AML-193 (cell line): ENCODE measurements at places on chromosomes 3 and 15.
A peak's percentile ranks its signal among the peaks of the same experiment; 100 is the strongest.

DNA sequence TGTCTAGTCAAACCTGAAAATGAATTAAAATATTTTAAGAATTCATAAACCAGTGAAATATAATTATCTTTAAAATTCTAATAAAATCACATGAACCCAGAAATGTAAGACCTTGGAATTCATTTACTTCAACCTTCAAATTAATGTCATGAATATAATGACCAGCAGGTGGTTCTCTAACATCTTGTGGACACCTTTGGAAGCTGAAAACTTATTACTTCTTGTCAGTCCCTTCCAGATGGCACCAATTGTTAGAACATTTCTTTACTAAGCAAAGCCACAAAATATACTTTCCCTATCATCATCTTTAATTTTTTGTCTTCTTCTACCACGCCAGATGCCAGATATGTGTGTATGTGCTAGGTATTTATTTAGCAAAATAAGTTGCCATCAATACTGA lies 240.0 kb downstream of the MBNL1 start:
- DNase-seq, result peak; percentile 50

GRCh38 chr3:134232151-134232550 lies 18.5 kb downstream of the RYK start:
- DNase-seq, result no peak

DNA sequence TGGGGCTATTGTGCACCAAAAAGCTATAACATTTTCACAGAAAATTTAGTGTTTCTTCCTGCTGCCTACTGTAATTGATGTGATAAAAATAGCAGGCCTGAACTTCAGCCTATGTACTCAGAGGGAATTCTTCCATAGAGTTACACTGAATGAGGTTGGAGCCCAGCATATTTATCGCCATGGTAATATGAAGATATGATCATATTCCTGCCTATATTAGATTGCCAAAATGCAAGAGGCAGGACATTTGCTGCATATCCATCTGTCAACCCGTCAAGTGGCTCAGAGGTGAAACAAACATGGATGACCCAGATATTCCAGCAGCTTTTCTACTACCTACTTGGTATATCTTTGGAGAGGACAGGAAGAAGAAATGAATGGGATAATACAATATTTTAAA lies 1150.6 kb downstream of the TBL1XR1 start:
- no peak for DNase-seq

GRCh38 chr3:10547841-10548783 lies 42.7 kb upstream of the ATP2B2 start:
- no peak for DNase-seq

DNA sequence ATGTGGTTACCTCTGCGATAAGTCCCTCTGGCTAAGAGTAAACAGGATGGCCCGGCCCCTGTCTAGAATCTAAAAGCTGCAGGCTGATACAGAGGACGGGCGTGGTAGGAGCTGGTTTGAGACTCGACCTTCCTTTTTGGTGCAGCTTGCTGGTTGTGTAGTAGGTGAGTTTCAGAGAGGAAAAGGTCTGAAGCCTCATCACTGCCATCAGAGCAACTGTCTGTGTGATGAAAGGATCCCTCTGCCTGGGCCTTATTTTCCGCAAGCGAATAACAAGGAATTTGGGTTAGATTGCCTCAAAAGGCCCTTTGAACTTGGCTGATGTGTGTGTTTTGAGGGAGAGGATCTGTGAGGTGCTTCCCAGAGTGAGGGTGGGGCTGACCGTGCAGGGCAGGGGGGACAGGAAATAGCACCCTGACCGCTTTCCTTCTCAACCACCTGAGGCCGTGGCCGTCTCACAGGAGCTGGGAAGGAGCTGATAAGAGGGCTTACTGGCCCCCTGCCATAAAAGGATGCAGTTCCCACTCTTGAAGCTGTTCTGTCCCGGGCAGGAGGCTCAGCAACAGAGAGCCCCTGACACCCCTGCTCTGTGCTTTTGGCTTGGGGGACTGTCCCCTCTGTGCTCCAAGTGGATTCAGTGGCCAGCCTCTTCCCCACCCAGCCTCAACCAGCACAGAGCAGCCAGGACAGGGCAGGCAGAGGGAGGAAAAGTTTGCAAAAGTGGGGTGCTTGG lies 45.6 kb upstream of the TFRC start:
- no peak for DNase-seq

DNA sequence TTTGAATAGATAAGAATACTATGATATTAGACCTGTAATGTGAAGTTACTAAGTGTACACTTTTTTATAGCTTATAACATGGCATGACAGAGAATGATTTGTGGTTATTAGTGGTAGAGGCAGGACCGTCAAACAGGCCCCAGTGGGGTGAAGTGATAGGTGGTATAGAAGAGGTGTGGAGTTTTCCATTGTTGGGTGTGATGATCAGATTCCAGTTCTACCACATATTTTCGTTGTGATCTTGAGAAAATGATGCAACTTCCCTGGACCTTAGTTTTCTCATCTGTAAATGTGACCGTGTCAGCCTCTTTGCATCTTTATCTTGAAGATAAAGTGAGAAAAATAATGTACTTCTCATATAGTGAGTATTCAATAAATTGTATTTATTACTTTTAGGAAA lies 30.3 kb upstream of the UTS2B start:
- no peak for DNase-seq

DNA sequence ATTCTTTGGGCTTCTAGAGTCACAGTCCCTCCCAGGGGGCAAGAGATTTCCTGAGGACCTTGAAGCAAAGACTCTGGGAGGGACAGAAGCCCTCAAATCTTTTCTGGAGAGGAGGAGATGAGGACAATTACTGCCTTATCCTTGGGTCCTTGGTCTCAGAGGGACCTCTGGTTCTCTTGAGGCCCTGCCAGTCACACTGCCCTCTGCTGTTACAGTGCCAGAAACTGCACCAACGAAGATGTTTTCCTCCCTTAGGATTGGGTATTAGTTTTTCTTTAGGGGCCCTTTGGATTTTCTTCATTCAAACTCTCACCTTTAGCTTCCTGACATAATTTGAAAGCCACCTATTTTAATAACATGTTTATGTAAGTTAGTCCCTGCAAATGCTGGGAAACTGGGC lies 58.2 kb upstream of the SCN5A start:
- peak; percentile 3 for DNase-seq

DNA sequence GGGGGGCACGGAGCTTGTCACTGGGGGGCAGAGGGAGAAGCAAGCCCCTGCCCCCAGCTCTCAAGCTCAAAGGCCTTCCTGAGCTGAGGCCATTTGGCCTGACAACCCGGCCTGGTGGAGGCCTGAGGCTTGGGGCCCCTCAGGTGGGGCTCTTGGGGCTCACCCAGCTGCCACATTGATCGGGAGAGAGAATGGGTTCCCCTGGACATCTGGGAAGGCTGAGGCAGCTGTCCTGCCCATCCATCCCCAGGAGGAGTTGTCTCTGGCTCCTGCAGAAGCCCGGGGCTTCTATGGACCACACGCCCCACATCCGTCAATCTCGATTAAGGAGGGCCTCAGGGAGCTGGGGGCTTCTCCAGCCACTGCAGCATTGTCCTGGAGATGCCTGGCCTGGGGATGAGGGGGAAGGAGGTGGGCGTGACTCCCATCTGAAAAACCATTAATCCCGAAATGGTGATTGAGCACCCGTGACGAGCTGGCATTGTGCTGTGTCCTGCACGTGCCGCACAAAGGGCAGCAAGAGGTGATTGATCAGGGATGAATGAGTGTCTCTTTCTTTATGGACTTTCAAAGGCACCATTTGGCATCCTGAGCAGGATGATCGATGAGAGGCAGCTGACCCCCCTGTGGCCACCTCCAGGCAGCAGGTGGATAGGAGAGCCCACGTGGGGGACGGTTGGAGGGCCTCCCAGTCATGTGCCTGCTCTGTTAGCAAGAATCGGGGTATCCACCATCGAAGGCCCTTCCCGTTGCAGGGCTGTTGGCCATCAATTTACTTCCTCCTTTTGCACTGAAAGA lies 17.2 kb upstream of the CRABP1 start:
- DNase-seq, result no peak

DNA sequence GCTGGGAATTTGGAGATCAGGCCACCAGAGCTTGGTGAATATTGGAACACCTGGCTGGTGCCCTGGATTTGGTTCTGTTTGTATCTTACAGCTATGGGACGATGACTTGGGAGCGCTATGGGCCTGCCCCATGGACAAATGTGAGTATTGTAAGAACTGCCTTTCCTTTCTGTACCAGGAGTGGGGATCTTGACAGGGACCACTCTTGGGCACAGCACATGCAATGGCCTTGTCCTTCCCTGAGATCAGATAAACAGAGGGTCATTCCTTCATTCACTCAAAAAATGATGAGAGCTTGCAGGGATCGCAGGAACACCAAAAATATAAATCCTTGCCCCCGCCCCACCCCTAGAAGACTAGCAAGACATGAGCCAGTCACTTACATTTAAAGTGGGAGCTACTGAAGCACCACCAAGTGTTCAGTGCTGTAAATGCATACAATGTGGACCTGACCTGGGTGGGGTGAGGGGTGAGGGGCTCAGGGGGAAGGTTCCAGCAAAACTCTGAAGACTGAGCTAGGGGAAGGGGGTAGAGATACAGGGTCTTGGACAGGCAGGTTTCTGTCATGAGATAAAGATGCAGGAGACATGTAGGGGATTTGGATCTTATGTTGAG lies 2.7 kb upstream of the CRELD1 start:
- peak; percentile 40 for DNase-seq

DNA sequence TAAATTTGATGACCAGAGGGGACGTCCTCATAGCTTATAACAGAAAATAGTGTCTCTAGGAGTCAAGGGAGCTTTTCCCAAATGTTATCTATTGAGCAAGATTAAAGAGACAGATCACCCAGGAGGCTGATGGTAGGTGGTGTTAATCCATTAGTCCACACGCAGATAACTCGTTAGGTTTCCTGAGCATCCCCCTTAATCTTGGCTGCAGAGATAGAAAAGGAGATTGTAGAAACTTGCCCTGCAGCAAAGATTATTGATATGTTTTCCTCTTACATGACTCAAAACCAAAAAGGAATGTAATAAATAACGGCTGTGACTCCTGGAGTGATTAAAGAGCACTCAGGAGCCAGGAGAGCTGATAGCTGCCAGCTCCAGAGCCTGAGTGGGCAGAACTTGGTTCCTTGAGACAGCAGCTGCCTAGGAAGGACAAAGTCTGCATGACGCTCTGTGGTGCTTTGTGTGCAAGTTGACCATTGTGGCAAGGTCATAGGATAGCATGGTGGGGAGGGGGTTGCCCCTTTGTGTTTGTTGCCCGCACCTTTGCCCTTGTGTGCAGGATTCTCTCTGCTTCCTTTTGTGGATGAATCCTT lies 234.8 kb downstream of the PTPRG start:
- DNase-seq, result no peak

DNA sequence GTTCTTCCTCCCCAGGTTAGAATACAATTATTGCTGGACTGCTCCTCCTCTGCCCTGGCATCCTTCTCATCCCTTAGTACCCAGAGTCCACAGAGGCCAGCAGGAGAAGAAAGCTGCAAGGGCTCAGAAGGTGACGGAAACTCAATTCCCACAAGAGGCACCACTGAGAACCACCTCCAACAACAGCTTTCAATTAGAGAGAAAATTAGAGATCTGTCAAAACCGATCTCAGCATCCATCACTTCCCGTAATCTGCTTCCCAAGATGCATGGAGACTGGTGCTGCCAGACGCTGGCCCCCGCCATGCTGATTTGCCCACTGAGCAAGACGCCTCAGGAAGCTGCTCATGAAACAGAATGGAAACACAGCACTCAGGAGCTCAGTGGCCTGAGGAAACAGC lies 135.0 kb upstream of the PRICKLE2 start:
- no peak for DNase-seq

DNA sequence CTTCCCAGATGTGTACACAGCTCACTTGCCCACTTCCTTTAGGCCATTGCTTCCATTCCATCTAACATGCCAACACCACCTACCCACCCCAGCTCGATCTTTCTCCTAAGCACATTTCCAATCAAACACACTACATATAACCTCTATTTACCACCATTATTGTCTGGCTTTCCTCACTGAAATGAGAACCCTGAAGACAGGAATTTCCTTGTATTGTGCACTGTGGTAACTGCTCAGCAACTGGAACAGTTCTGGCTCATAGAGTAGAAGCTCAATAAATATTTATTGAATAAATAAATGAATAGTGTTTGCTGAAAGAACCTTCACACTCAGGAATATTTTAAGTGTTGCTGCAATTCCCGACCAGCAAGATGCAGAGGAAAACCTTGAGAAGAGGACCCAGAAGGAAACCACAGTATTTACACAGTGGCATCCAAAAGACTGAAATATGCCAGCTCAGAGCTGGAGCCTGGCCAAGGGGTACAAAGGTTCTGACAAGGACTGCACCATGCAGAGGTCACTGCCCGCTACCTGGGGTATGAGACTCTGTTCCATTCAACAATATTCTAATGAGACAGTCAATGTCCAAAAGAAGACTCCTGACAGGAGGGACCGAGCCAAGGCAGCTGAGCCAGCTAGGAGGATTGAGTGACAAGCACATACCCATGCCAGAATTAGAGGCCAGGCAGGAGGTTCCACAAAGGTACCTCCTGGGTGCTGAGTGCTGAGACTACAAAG lies 168.8 kb downstream of the NUP210 start:
- DNase-seq, result no peak

- no peak for DNase-seq
Observed at GRCh38 chr15:53837263-53837662, 77.8 kb upstream of the WDR72 start.

DNA sequence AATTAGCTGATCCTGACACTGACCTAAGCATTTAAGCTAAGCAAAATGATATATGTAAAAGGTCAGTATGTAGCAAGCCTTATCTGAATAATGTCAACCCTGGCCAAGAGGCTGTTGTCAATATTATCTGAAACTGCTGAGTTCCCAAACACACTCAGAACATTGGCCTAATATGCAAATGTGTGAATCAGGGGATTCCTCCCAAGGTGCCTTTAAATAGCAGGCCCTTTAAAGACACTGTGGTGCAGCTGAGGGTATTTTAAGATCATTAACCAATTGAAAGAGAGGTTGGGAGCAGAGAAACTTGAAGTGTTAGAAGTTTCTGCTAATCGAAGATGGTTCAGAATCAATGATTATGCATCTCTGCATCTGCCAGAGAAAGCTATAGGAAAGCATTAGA lies 207.0 kb downstream of the NTRK3 start:
- no peak for DNase-seq

DNA sequence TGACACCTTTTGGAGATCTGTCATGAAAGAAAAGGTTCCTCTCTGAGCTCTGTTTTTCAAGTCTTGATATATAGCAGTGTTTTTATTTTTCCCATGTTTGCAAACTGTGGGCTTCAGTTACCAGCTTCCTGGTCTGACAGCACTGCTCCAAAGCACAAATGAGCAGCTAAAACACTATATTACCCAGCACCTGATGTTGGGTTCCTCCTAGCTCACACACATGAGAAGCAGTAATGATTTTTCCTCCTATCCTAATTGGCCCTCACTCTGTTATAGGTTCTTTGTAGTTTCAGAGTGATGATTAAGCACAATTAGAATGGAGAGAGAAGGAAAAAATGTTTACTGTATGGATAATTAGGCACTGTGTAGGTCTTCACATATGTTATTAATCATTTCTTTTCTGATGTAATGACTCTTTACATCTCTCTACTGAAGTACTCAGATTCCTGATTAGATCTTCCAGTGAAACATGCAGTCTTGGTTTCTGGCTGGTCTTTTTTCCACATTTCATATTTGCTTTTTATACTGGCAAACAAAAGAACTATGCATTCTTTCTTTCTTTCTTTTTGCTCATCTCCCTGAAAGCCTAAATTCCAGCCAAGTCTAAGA lies 939.7 kb downstream of the NSUN3 start:
- no peak for DNase-seq
